ENCODE measurements at places on chromosomes 4 and X. TPM values are rescaled to one million over a fixed set of nuclear protein-coding genes. Genes with fewer than 3 reads are reported as not detected.

Gene SLC26A1
- 0.09 TPM for polyA plus RNA-seq

Gene PAK3
- polyA plus RNA-seq: 0.19 TPM

Gene FRG2
- not detected for polyA plus RNA-seq

Gene NDNF
- not detected for polyA plus RNA-seq

Gene GYPA
- not detected for polyA plus RNA-seq

Gene TMEM255A
- polyA plus RNA-seq: not detected

Gene CXorf65
- not detected for polyA plus RNA-seq

Gene ZAR1
- not detected for polyA plus RNA-seq

Gene RIPPLY1
- not detected for polyA plus RNA-seq

Gene TLR1
- 0.24 TPM for polyA plus RNA-seq

Gene RHOXF1
- polyA plus RNA-seq: not detected

Gene GPR143
- polyA plus RNA-seq: 0.07 TPM

Gene CHRNA9
- not detected for polyA plus RNA-seq

Gene BMPR1B
- polyA plus RNA-seq: 0.24 TPM

Gene ELF2
- 13.7 TPM for polyA plus RNA-seq

Gene TMPRSS11B
- polyA plus RNA-seq: not detected

Gene CLCN4
- 2.2 TPM for polyA plus RNA-seq

Gene SGMS2
- polyA plus RNA-seq: 13.4 TPM

Gene NALF2
- not detected for polyA plus RNA-seq

Gene ETDA
- polyA plus RNA-seq: not detected

Gene SERTM2
- 0.07 TPM for polyA plus RNA-seq

Gene SOX3
- polyA plus RNA-seq: 0.03 TPM

Gene C4orf54
- polyA plus RNA-seq: not detected

Gene TKTL2
- not detected for polyA plus RNA-seq

Gene NPY2R
- polyA plus RNA-seq: not detected

Gene BEND4
- polyA plus RNA-seq: not detected

Gene ADAM29
- polyA plus RNA-seq: not detected

Gene GAGE12H
- polyA plus RNA-seq: not detected

Gene AREG
- polyA plus RNA-seq: 0.30 TPM

Gene ZFP92
- polyA plus RNA-seq: 0.03 TPM

Gene MAGEB6B
- polyA plus RNA-seq: not detected

Gene GAB3
- polyA plus RNA-seq: 3.7 TPM

Gene NIPAL1
- 0.89 TPM for polyA plus RNA-seq

Gene HSPA4L
- 0.89 TPM for polyA plus RNA-seq

Gene UGT2B17
- polyA plus RNA-seq: not detected

Gene NXF3
- polyA plus RNA-seq: not detected

Gene PLP2
- 149 TPM for polyA plus RNA-seq
